PC-3 (cell line): ENCODE measurements at places on chromosomes 4 and X. TPM values are rescaled to one million over a fixed set of nuclear protein-coding genes. Genes with fewer than 3 reads are reported as not detected.

The CPZ gene
- total RNA-seq, result 21.7 and 27.9 TPM in 2 replicates

The F11 gene
- not detected in 2 replicates for total RNA-seq

The DUX4 gene
- not detected in 2 replicates for total RNA-seq

The ADGRL3 gene
- 0.66 and 0.69 TPM in 2 replicates for total RNA-seq

The MAGEB17 gene
- total RNA-seq, result 0.58 and 0.87 TPM in 2 replicates

The PPBP gene
- total RNA-seq, result not detected in 2 replicates

The C1GALT1C1 gene
- 33.3 and 37.2 TPM in 2 replicates for total RNA-seq

The GAGE12E gene
- total RNA-seq, result not detected in 2 replicates

The SPANXA2 gene
- not detected in 2 replicates for total RNA-seq

DNA sequence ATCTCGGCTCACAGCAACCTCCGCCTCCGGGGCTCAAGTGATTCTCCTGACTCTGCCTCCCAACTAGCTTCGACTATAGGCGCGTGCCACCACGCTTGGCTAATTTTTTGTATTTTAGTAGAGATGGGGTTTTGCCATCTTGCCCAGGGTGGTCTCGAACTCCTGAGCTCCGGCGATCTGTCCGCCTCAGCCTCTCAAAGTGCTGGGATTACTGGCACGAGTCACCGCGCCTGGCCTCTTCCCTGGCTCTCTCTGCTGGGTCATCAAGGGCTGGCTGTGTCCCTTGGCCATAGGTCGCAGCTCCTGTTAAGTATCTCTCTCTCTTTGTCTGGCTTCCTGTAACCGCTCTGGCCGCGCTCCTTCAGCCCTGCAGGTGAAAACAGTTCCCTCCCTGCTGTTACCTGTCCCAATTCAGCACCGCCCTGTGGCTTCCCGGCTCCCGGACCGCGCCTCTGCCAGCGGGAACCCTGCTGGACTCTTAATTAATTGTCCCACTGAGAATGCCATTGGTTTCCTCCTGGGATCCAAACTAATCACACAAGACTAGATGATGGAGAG, 1.3 kb upstream of the RGS12 start:
- no peaks in the 10 kb centered on the region for H3K27me3 ChIP-seq
- peak; percentile 50 for DNase-seq
- H3K4me1 ChIP-seq, result peaks cover 7% of the 10 kb centered on the region; the same call in 1 of the 2 replicates

GRCh38 chr4:8013976-8014726, 74.5 kb upstream of the AFAP1 start:
- DNase-seq, result no peak
- no peak overlapping the region for H3K27ac ChIP-seq
- H3K4me3 ChIP-seq, result no peak overlapping the region
- H3K4me1 ChIP-seq, result no peaks in the 10 kb centered on the region
- no peaks in the 10 kb centered on the region for H3K36me3 ChIP-seq

DNA sequence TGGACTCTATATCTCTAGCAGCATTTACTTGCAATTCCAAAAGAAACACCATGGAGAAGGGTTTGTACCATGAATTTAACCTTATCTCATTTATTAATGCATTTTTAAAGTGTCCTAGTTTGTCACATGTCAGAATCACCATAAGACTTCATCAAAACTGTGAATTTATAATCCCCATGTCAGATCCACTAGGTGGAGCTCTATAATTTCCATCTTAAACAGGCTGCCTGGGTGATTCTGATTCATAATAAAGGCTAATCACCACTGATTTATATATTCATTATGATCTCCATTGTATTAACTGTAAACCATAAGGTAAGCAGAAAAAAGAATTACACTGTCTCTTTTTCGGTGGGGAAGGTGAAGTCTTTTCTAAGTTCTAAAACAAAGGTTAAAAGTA, 4.0 kb downstream of the TCEAL2 start:
- H3K36me3 ChIP-seq, result no peaks in the 10 kb centered on the region
- DNase-seq, result peak; percentile 41
- no peak overlapping the region for H3K4me3 ChIP-seq

DNA sequence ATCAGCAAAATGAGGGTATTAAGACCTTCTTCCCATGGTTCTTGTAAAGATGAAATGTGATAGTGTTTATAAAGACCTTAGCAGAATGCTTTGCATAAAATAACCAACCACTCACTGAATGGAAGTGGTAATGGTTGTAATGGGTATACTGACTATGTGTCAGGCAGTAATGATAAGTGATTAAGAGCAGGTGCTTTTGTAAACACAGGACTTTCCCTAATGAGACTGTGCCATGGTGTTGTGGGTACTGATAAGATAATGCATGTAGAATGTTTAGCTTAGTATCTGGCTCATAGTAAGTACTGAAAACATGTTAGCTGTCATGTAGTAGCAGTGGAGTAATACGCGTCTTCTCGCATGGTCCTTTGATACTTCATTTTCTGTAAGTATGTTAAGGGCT, 6.9 kb downstream of the LSM6 start:
- DNase-seq, result no peak
- no peak overlapping the region for H3K4me3 ChIP-seq
- no peaks in the 10 kb centered on the region for H3K27me3 ChIP-seq

- H3K27me3 ChIP-seq, result no peaks in the 10 kb centered on the region
- no peak for DNase-seq
- peaks cover 9% of the 10 kb centered on the region for H3K4me1 ChIP-seq
- H3K4me3 ChIP-seq, result no peak overlapping the region
- no peak overlapping the region for H3K27ac ChIP-seq
These were observed 6.3 kb downstream of the STX18 start for GRCh38 chr4:4535590-4535989.

- no peaks in the 10 kb centered on the region for H3K27me3 ChIP-seq
- peaks cover 12% of the 10 kb centered on the region for H3K4me1 ChIP-seq
- no peak overlapping the region for H3K4me3 ChIP-seq
- no peaks in the 10 kb centered on the region for H3K36me3 ChIP-seq
- DNase-seq, result peak; percentile 79
These were observed 10.5 kb downstream of the CD99L2 start for GRCh38 chrX:150887906-150888465.

- H3K27ac ChIP-seq, result no peak overlapping the region
- H3K4me3 ChIP-seq, result no peak overlapping the region
- H3K27me3 ChIP-seq, result no peaks in the 10 kb centered on the region
- H3K4me1 ChIP-seq, result no peaks in the 10 kb centered on the region
- no peak for DNase-seq
These were observed 89.5 kb downstream of the CBR4 start for GRCh38 chr4:168920441-168921065.

- 0 out of 2 replicates have a peak, but pooled peaks cover 14% of the 10 kb centered on the region for H3K27me3 ChIP-seq
- no peaks in the 10 kb centered on the region for H3K36me3 ChIP-seq
- DNase-seq, result no peak
- no peaks in the 10 kb centered on the region for H3K4me1 ChIP-seq
- no peak overlapping the region for H3K4me3 ChIP-seq
These were observed 423.9 kb upstream of the PITX2 start for GRCh38 chr4:111046811-111047210.

- H3K36me3 ChIP-seq, result peaks cover 38% of the 10 kb centered on the region
- H3K27me3 ChIP-seq, result no peaks in the 10 kb centered on the region
- peak overlapping the region; percentile 43; the same call in 1 of the 2 replicates for H3K4me3 ChIP-seq
- peak; percentile 13 for DNase-seq
These were observed 6.9 kb downstream of the APEX2 start for GRCh38 chrX:55006827-55007621.

GRCh38 chr4:98275145-98275544, 14.0 kb downstream of the RAP1GDS1 start:
- no peaks in the 10 kb centered on the region for H3K4me1 ChIP-seq
- DNase-seq, result peak; percentile 22
- no peak overlapping the region for H3K4me3 ChIP-seq
- no peaks in the 10 kb centered on the region for H3K27me3 ChIP-seq
- no peak overlapping the region for H3K27ac ChIP-seq

- no peaks in the 10 kb centered on the region for H3K27me3 ChIP-seq
- H3K27ac ChIP-seq, result peak overlapping the region; percentile 63
These were observed 419.3 kb upstream of the SLIT2 start for GRCh38 chr4:19832411-19832810.

- H3K27me3 ChIP-seq, result no peaks in the 10 kb centered on the region
- no peak overlapping the region for H3K27ac ChIP-seq
- H3K4me1 ChIP-seq, result peaks cover 30% of the 10 kb centered on the region
- DNase-seq, result peak; percentile 42
- no peak overlapping the region for H3K4me3 ChIP-seq
These were observed 24.8 kb downstream of the RTL9 start for GRCh38 chrX:110383414-110383813.

- H3K27ac ChIP-seq, result no peak overlapping the region
- no peak overlapping the region for H3K4me3 ChIP-seq
- H3K4me1 ChIP-seq, result no peaks in the 10 kb centered on the region
- no peaks in the 10 kb centered on the region for H3K27me3 ChIP-seq
- no peaks in the 10 kb centered on the region for H3K36me3 ChIP-seq
These were observed 14.3 kb upstream of the GABRB1 start for GRCh38 chr4:47017081-47017480.

DNA sequence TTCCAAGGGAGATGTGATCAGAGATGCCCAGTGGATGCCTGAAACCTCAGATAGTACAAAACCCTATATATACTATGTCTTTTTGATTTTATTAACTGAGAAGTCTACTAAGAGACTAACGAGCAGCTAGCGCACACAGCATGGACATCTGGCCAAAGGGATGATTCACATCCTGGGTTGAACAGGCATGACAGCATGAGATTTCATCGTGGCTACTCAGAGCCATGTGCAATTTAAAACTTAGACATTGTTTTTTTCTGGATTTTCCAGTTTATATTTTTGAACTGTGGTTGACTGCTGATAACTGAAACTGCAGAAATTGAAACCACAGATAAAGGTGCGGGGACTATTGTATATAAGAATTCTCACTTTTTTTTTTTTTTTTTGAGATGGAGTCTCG, 2252.9 kb upstream of the AGA start:
- H3K4me3 ChIP-seq, result no peak overlapping the region
- no peaks in the 10 kb centered on the region for H3K27me3 ChIP-seq
- H3K4me1 ChIP-seq, result no peaks in the 10 kb centered on the region; the same call in 1 of the 2 replicates
- no peaks in the 10 kb centered on the region for H3K36me3 ChIP-seq
- H3K27ac ChIP-seq, result no peak overlapping the region

DNA sequence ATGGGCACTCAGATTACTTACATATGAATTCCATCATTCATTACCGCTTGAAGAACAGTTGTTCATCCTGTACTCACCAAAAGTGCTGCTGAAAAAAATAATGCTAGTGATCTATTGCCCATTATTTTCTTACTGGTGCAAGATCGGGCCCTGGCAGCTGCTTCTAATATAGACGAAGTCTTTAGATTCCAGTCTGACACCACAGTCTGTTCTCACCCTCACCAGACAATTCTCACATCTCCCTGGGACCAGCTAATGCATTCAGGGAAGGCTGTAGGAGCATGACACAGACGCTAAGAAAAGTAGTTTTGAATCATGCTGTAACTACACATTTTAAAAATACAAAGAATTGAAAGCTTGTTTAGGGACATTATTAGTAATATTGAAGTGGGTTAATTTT, 13.8 kb downstream of the GEMIN8 start:
- H3K27ac ChIP-seq, result no peak overlapping the region
- no peaks in the 10 kb centered on the region for H3K36me3 ChIP-seq
- H3K4me1 ChIP-seq, result peaks cover 3% of the 10 kb centered on the region
- no peak overlapping the region for H3K4me3 ChIP-seq
- DNase-seq, result no peak

GRCh38 chr4:53959343-53960120, 104.9 kb downstream of the CHIC2 start:
- H3K27ac ChIP-seq, result no peak overlapping the region
- no peaks in the 10 kb centered on the region for H3K36me3 ChIP-seq
- no peaks in the 10 kb centered on the region for H3K27me3 ChIP-seq
- H3K4me1 ChIP-seq, result no peaks in the 10 kb centered on the region; the same call in 1 of the 2 replicates
- no peak for DNase-seq

DNA sequence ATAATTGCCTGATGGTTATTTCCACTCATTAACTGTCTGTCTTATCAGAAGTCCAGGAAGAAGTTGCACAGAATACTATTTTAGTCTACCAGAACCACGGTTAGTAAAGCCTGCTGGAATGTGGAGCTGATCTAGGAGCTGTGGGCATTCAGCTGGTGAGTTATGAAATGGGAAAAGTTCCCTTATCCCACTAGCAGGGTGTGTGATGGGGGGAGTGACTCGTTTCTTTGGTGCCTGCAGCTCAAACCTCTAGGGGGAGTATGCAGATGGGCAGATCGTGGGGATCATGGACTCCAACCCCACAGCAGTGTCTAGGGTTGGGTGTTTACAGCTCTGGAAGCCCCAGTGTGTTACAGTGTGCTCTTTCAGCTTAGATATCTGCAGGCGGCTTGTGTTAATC, 305.7 kb upstream of the BOD1L1 start:
- H3K36me3 ChIP-seq, result no peaks in the 10 kb centered on the region
- H3K27me3 ChIP-seq, result no peaks in the 10 kb centered on the region
- H3K4me1 ChIP-seq, result no peaks in the 10 kb centered on the region

- no peaks in the 10 kb centered on the region; the same call in 1 of the 2 replicates for H3K36me3 ChIP-seq
- no peak for DNase-seq
- H3K27me3 ChIP-seq, result peaks cover 39% of the 10 kb centered on the region
- no peak overlapping the region for H3K4me3 ChIP-seq
These were observed 508.2 kb upstream of the FAM241A start for GRCh38 chr4:111636961-111637585.

DNA sequence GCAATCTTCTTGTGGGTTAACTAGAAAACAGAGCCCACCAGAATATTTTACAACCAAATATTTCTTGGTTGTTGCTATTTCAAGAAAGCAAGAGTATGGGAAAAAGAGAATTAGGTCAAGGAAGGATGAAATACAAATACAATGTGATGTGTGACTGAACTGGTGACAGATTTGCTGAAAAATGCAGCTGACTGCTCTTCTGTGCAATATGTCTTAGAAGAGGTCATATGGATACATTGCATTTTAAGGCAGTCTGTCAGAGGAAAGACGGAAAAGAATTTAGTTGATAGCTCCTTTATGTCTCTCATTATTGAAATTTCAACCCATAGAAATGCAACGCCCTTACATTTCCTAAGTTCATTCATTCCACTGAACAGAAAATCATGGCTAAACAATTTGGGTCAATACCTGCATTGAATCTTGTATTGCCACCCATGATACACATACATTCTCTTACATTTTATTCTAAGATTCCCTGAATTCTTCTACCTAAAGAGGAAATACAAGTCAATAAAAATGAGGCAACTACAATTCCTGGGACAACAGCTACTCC, 423.1 kb downstream of the ADAM29 start:
- DNase-seq, result no peak
- no peak overlapping the region for H3K4me3 ChIP-seq
- H3K27me3 ChIP-seq, result no peaks in the 10 kb centered on the region
- H3K36me3 ChIP-seq, result no peaks in the 10 kb centered on the region
- peaks cover 5% of the 10 kb centered on the region for H3K4me1 ChIP-seq
- H3K27ac ChIP-seq, result no peak overlapping the region

- H3K4me3 ChIP-seq, result no peak overlapping the region
- H3K27me3 ChIP-seq, result no peaks in the 10 kb centered on the region
- DNase-seq, result no peak
- no peaks in the 10 kb centered on the region for H3K36me3 ChIP-seq
- no peak overlapping the region for H3K27ac ChIP-seq
- H3K4me1 ChIP-seq, result no peaks in the 10 kb centered on the region
These were observed 15.8 kb upstream of the UBE2K start for GRCh38 chr4:39682138-39682537.
